ENCODE measurements at places on chromosomes 2 and 18. TPM values are rescaled to one million over a fixed set of nuclear protein-coding genes. Genes with fewer than 3 reads are reported as not detected.

Gene DPP10
- total RNA-seq = not detected

Gene PLB1
- 0.90 TPM for total RNA-seq

Gene LRATD1
- 0.28 TPM for total RNA-seq

Gene TCF7L1
- 0.72 TPM for total RNA-seq

Gene UGT1A10
- not detected for total RNA-seq

Gene PPP1R1C
- 0.28 TPM for total RNA-seq

Gene POTEI
- not detected for total RNA-seq

Gene LYPD6
- 0.90 TPM for total RNA-seq

GRCh38 chr2:11073776-11074175 is 81.5 kb upstream of the SLC66A3 start:
- H3K4me3 ChIP-seq = no peak overlapping the region
- H3K27ac ChIP-seq = peak overlapping the region; percentile 90
- peaks cover 12% of the 10 kb centered on the region for H3K4me1 ChIP-seq
- H3K36me3 ChIP-seq = no peaks in the 10 kb centered on the region
- H3K27me3 ChIP-seq = no peaks in the 10 kb centered on the region

GRCh38 chr18:62610351-62610700 is 87.5 kb downstream of the ZCCHC2 start:
- H3K36me3 ChIP-seq = no peaks in the 10 kb centered on the region
- H3K27me3 ChIP-seq = peaks cover 44% of the 10 kb centered on the region
- H3K4me1 ChIP-seq = peaks cover 1% of the 10 kb centered on the region
- H3K27ac ChIP-seq = no peak overlapping the region
- DNase-seq = no peak

DNA sequence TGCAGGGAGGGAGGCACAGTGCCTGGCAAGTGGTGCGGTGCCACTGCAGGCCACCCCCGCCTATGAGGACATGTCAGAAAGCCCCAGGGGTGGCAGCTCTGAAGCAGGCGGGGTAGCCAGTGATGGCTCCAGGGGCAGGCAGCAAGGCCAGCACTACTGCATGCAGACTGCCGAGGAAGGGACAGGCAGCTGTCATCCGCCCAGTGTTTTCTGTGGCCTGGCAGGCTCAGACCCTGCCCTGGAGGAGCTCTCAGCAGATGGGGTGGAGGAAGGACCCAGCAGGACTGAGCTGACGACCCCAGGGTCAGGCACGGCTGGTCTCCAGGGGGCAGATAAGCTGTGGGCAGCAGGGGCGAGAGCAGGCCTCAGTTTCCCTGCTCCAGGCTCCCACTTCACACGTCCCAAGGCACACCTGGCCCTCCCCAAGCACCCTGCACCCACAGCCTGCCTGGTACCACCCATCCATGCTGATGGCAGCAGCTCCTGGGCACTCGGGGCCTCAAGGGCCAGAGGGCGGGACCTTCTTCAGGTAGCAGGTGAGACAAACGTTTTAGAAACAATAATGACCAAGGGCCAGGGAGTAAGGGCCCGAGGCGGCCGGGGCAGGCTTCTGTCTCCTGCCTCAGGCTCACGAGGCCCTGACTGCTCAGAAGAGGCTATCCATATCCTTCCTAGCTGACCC is 48.5 kb downstream of the HS6ST1 start:
- H3K27ac ChIP-seq = peak overlapping the region; percentile 26
- H3K4me1 ChIP-seq = peaks cover 5% of the 10 kb centered on the region
- DNase-seq = no peak
- H3K36me3 ChIP-seq = peaks cover 64% of the 10 kb centered on the region

DNA sequence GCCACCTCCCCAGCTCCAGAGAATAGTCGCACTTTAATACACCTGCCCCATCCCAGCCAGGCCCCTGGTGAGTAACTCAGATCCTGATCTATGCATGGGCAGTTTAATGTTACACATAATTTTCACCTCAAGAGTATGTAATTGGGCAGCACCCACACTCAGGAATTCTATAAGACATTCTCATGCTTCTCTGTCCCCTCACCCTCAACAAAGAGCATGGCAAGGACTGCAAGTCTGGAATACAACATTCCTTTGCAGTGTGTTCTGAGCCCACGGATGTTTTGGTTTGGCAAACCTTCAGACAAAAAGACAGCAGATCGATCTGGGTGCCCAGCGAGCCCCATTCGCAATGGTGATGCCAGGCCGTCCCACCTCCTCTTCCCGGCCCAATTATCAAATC is 4.9 kb upstream of the SLC14A1 start:
- H3K4me3 ChIP-seq = no peak overlapping the region
- H3K36me3 ChIP-seq = no peaks in the 10 kb centered on the region
- H3K27ac ChIP-seq = no peak overlapping the region
- H3K27me3 ChIP-seq = no peaks in the 10 kb centered on the region

DNA sequence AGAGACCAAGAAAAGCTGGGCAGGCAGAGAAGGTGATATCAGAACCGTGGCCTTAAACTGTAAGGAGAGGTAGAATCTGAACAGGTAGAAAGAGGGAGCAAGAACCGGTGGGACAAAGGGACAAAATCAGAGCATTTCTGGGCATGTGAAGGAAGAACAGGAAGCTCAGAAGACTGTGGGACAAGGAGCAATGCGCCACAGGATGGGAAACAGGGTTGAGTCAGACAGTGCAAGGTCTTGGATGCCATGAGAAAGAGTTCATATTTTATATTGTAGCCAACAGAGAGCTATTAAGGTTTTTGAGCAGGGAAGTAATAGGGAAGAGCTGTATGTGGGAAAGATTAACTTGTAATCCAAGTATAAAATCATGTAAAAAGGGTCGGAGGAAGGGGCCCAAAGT is 106.4 kb upstream of the UGP2 start:
- H3K27ac ChIP-seq = no peak overlapping the region
- H3K4me1 ChIP-seq = peaks cover 10% of the 10 kb centered on the region
- DNase-seq = peak; percentile 60
- H3K27me3 ChIP-seq = no peaks in the 10 kb centered on the region

- H3K27me3 ChIP-seq = peaks cover 2% of the 10 kb centered on the region
- H3K27ac ChIP-seq = no peak overlapping the region
- no peaks in the 10 kb centered on the region for H3K4me1 ChIP-seq
- no peaks in the 10 kb centered on the region for H3K36me3 ChIP-seq
Observed at GRCh38 chr2:172375251-172375650, 52.1 kb upstream of the ITGA6 start.

GRCh38 chr2:105403783-105404698 is 5.2 kb upstream of the FHL2 start:
- no peaks in the 10 kb centered on the region for H3K36me3 ChIP-seq
- H3K27me3 ChIP-seq = no peaks in the 10 kb centered on the region
- peak overlapping the region; percentile 75 for H3K27ac ChIP-seq
- DNase-seq = peak; percentile 94
- peaks cover 24% of the 10 kb centered on the region for H3K4me1 ChIP-seq

DNA sequence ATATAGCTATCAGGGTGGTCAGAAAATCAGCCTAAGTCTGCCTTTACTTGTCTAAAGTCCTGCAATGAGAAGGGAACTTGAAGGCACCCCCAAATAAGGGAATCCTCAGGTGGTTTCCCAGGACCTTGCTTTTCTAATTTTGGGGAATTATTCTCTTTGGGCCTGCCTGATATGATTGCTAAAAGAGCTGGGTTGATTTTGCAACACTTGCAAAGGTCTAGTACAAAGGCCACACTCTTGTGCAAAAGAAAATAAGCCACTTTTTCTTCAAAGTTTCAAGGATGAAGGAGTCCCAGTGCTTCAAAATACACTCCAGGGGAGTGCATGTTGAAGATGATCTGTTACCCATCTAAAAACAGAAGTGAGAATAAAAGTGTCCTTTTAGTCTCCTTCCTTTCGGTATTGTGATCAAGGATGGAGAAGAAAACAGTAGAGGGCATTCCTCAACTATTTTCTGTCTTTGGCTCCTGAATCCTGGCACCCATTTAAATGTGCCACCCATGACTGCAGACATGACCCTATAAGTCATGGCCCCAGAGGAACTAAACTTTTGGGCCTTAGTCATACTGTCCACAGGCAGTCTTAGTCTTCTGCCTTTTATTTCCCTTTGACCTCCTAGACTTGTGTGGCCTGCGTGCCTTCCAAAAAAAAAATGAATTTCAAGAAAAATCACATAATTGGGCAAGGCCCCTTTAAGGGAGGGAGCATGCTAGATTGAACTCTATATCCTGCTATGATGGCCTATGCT is 5.1 kb downstream of the SULT1C3 start:
- H3K4me1 ChIP-seq = no peaks in the 10 kb centered on the region
- no peak overlapping the region for H3K27ac ChIP-seq
- DNase-seq = no peak
- no peaks in the 10 kb centered on the region for H3K27me3 ChIP-seq
- H3K36me3 ChIP-seq = no peaks in the 10 kb centered on the region
- H3K4me3 ChIP-seq = no peak overlapping the region

- H3K4me1 ChIP-seq = peaks cover 5% of the 10 kb centered on the region
- no peak for DNase-seq
- no peak overlapping the region for H3K4me3 ChIP-seq
- H3K27me3 ChIP-seq = no peaks in the 10 kb centered on the region
Observed at GRCh38 chr2:183033951-183034350, 4.3 kb downstream of the NCKAP1 start.

DNA sequence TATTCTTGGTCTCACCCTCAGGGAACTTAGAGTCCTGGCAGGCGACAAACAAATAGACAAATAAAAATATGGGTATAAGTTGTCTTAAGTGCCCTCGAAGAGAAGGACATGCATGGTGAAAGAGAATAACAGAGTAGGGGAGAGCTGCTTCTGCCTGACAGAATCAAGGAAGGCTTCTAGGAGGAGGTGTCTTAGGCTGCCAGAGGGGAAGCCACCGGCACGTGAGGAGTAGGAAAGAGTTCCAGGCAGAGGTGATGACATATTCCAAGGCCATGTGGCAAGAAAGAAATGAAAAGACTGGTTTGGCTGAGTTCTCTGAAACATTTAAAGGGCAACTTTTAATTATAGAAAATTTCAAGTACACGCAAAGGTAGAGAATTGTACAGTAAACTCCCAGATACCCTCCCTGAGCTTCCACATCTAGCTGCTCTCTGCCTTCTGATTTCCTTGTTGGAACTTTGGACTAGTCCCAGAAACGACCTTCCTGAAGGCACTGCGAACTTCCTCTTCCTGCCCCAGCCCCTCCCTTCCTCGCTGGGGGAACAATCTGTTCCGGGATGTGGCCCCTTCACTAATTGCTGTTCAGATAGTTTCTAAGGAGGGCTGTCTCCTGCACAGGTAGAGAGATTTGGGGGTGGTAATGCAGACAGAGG is 91.7 kb downstream of the DYSF start:
- DNase-seq = no peak
- H3K27me3 ChIP-seq = peaks cover 24% of the 10 kb centered on the region
- H3K4me1 ChIP-seq = no peaks in the 10 kb centered on the region
- H3K27ac ChIP-seq = no peak overlapping the region
- H3K4me3 ChIP-seq = no peak overlapping the region

- peaks cover 3% of the 10 kb centered on the region for H3K36me3 ChIP-seq
- H3K27me3 ChIP-seq = peaks cover 12% of the 10 kb centered on the region
Observed at GRCh38 chr18:11146947-11147345, 2.4 kb downstream of the PIEZO2 start.

DNA sequence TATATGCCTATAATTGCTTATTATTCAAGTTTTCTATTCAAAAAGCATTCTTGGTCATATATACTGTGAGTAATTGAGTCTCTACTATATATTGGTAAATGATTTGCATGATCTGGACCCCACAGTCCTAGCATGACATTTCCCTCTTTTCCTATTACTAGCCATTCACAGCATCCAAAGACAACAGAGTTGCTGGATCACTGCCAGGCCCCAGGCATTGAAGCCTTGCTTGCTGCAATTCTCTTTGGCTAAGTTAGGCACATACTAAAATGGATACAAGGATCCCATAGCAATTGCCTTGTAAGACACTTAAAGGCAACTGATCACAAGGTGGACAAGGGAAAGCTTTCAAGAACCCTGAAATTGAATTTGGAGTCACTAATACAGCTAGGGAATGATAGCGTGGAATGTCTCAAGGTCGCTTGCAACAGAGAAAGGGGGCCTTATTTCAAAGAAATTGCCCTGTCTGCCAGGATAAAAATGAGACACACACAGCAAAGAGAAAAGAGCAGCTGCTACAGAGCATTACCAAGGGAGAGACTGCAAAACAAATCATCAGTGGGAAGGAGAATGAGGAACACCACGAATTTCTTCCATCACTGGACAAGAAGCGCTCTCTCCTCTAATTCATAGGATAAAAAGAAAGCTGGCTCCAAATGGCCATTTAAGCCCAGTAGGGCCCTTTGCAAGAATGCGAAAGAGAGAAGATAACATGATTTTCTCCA is 77.1 kb upstream of the EPHA4 start:
- H3K36me3 ChIP-seq = no peaks in the 10 kb centered on the region
- no peak overlapping the region for H3K4me3 ChIP-seq
- no peak overlapping the region for H3K27ac ChIP-seq
- H3K4me1 ChIP-seq = no peaks in the 10 kb centered on the region
- H3K27me3 ChIP-seq = no peaks in the 10 kb centered on the region
- DNase-seq = no peak

All from IMR-90 (cell line).